Suppressor macrophage (primary cell): ENCODE measurements at places on chromosomes 12 and 14.

DNA sequence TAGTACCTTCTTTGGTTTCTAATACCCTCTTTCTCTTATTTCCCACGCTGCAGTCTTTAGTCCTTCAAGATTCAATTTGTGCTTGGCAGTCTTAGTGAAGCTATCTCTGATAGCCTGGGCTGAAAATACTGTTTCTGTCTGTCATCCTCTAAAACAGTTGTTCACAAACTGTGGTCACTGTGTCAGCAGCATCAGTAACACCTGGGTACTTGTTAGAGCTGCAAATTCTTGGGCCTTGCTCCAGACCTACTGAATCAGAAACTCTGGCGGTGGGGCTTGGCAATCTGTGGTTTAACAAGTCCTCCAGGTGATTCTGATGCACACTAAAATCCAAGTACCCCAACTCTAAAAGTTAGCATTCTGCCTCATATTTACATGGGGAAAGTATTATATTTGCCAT is 217.5 kb upstream of the SEL1L start:
- DNase-seq: no peak

DNA sequence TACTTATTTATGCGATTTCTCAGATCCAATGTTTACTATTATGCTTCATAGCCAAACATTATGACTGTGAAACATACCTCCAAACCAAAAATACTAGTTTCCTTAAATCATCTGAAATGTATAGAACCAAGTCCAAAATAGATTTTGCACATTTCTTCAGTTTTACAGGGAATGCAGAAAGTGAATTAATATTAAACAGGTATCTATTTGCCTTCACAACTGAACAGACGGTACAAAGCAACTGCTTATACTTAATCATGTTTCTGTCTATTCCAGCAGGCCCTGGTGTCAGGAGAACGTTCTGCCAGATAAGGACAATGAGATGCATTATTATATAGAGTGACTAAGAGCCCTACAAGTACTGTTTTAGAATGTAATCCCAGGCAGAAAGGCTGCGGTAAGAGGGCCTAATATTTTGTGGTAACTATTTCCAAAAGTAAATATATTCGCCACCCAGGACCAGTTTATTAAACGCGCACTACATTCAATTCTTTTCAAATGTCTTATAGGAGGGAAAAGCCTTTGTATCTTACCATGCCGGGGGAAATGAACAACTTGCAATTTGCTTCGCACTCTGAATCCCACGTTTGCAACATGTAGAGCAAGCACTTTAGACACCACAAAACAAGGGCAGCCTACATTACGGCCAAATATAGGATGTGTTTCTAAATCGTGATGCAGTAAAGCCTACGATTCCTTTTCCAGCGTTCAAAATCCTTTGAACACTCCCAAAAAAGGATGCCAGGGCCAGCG is 1.5 kb downstream of the CORO1C start:
- DNase-seq: no peak

DNA sequence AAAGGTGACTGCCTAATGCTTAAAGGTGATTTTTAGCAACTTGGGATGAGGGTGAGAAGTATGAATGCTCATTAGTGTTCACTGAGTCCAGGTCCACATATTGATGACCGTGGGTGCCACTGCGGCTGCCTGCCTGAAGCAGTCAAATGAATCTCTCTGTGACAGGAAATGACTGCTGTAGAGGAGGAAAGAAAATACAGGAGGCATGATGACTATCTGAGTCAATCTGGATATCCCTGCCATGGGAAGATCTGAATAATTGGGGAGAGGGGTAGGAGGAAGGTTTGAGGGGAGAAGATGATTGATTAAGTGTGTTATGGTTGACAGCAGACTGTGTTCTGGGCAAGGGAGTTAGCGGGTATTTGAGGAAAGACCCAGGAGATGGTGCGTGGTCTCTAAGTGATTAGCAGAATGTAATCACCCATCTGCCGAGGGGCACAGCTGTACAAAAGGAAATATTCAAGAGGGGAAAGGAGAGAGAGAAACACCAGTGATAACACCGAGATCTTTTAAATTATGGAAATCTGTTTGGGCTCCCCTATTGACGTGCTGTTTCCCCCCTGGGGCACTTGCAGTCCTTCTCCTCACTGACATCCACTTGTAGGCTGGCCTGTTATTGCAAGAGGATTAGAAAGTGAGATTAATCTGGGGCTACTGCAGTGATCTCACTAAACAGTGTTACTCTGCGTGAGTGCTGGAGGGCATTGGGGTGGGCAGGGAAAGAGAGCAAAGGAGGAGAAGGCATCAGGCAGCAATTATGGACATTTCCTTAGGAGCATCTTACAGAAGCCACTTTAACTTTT is 97.7 kb downstream of the AKAP6 start:
- no peak for DNase-seq

GRCh38 chr14:45070215-45070614 is 13.7 kb upstream of the PRPF39 start:
- DNase-seq: no peak

GRCh38 chr14:65169351-65169750 is 67.0 kb upstream of the MAX start:
- no peak for DNase-seq

DNA sequence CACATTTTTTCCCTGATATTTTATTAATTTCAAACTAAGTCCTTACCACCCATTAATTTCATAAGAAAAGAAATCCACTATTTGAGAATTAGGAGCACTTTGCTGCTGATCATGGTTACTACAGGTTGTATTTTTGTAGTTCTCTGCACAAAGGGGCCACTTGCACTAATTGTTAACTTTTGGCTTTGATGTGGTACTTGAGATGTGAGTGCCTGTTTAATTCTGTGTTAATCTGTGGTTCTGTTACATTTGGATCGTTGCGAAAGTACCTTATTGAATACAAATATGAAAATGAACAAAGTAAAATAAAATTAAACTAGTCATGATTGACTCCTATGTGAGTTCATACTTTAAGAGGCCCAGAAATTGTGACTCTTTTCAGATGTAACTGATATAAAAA is 374.9 kb upstream of the RGS6 start:
- DNase-seq: no peak

DNA sequence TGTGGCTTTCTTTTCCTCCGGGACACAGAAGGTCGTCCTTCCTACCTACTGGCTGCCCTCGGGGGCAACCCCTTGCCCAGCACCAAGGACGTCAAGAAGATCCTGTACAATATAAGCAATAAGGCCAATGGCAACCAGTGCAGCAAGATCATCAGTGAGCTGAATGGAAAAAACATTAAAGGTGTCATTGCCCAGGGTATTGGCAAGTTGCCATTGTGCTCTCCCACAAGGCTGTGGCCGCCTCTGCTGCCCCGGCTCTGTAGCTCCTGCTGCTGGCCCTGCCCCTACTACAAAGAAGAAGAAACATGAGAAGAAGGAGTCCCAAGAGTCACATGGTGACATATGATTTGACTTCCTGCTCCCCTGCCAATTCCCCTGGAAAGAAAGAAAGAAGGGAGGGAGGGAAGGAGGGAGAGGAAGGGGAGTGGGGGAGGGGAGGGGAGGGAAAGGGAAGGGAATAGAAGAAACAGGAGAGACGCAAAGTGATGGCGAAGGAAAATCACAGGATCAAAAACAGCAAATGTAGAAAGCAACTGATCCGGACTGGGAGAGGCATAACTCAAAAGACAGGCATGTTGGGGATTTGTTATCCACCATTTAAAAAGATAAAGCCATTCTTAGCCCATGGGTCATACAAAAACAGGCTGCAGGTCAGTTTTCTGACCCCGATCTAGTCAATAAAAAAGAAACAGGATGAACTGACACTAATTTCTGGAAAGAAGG is 61.3 kb upstream of the RESF1 start:
- no peak for DNase-seq

DNA sequence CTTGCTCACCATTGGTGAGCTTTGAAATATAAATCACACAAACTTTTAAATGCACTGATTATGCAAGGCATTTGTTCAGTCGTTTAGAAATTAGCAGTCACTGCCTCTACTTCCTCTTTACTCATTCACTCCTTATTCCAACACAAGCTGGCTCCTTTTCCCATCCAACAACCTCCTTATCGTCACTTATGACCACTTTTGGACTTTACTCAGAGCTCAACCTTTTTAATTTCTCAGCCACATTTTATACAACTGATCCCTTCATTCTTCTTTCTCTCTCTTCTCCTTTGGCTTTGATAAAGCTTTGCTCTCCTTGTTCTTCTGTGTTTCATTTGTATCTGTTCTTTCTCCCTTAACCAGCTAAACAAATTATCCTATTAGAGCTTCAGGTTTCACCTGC is 126.4 kb upstream of the PLEKHA5 start:
- DNase-seq: no peak

- DNase-seq: no peak
These were observed 82.4 kb upstream of the MYF6 start for GRCh38 chr12:80625051-80625450.

- DNase-seq: peak; percentile 67
These were observed 1.6 kb downstream of the VDR start for GRCh38 chr12:47903151-47903611.

- peak; percentile 88 for DNase-seq
These were observed 114.8 kb downstream of the PLXNC1 start for GRCh38 chr12:94263011-94263811.

DNA sequence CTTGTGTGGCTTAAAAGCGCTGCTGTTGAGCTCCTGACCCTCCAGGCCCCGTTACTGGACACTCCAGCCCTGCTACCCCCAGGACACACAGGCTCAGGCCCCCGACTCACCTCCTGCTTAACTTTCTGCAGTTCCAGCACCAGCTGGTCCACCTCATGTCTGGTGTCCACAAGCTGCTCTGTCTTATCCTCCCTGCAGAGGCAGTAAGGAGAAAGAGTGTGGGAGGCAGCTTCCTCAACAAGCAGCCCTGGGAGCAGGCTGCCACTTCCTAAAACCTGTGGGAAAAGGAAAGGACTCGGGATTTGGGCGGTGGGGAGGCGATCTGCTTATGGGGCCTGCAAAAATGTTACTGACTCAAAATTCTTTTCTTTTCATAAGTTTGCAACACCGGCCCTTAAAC is 79.2 kb downstream of the CCDC88C start:
- DNase-seq: peak; percentile 51

DNA sequence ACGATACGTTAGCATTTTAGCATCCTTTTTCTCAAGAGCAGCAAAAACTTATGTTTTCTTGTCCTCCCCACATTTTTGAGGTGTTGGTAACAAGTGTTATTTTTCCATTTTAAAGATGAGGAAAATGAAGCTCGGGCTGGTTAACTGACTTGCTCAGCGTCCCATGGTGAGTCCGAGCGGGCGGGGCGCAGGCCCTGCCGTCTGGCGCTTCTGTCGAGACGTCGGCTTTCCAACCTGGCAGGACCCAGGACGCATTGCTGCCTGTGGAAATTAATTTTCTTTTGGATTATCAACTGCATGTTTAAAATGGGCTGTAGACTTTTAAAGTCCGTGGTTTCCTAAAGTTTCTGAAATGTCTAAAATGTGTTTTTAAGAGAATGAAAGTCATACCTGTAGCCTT is 30.4 kb downstream of the XRCC3 start:
- no peak for DNase-seq

DNA sequence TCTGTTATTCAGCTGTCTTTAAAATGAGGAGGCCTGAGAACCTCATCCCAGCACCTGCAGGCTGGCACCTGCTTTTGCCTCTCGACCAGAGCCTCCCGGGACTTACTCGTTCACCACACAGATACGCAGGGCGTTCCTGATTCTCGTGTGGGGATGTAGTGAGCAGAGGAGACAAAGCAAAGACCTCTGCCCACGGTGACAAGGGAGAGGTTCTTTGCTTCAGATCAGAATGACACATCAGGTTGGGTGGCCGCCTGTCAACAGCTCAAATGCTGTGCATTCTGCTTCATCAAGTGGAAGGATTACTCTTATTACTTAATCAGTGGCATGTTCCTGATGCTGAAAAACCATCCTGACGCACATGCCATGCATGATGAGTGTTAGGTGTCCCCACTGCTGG is 24.4 kb downstream of the DEGS2 start:
- DNase-seq: no peak

DNA sequence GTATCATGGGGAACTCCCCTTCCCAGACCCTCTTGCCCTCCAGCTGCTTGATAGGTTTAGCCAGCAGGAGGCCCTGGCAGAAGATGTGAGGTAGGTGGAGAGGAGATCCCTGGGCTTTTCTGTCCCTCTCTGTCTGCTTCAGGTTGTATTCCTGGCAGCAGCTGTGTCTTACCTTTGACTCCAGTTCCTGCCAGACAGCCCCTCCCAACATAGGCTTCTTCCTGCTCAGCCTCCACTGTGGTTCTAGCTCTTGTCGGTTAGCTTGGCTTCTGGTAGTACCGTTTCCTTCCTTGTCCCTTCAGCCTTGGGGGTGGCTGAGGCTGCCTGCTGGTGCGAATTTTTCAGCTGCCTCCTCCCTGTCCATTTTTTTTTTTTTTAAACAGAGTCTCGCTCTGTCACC is 215.7 kb upstream of the CRY1 start:
- DNase-seq: no peak

DNA sequence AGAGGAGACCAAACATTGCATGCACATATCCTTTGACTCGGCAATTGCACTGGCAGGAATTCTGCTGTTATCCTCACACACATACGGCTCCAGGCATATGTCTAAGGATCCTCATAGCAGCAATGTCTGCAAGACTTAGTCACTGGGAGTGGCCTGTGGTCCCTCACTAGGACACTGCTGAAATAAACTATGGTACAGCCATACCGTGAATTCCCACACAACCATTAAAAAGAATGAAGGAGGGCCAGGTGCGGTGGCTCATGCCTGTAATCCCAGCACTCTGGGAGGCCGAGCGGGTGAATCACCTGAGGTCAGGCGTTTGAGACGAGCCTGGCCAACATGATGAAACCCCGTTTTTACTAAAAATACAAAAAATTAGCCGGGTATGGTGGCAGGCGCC is 105.1 kb downstream of the ZFP36L1 start:
- DNase-seq: no peak

- DNase-seq: no peak
These were observed 79.0 kb downstream of the CMAS start for GRCh38 chr12:22124987-22125386.

- no peak for DNase-seq
These were observed 171.2 kb downstream of the ERC1 start for GRCh38 chr12:1162081-1162760.

DNA sequence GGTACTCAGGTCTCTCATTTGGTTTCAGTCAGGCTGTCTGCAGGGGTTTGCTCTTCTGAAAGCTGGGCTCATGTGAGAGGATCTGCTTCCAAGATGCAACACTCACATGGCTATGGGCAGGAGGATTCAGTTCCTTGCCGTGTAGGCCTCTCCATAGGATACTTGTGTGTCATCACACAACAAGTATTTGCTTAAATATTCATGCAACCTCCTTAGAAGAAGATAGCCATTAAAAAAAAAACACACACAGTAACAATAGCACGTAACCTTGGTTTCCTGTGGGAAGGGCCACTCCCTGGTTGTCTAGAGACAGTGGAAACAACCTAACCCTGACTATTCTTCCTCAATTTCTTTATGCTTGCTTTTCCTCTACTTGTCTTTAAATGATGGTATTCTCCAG is 31.8 kb upstream of the CLEC4E start:
- DNase-seq: peak; percentile 73

DNA sequence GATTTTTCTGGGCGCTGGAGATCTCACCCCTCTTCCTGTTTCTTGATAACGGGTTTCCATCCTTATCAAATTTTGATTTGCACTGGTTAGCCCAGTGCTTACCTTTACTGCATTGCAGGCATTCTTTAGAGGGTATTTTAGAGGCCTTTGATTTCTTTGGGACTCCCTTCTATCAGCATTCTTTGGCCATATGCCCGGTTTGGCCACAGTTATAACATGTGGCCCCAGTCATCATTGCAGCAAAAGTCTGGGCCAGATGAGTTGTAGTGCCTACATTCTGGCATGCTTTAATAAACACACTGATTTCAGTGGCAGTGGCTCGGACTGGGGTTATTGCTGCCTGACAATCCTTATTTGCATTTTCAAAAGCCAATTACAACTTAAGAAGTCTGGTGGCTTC is 82.3 kb downstream of the KCNMB4 start:
- DNase-seq: no peak

- DNase-seq: no peak
These were observed 232.8 kb downstream of the MSRB3 start for GRCh38 chr12:65511134-65511834.
